ENCODE measurements at places on chromosomes 1 and 21.

- no peak for DNase-seq
Observed at GRCh38 chr1:21946836-21947587, 9.9 kb upstream of the HSPG2 start.

DNA sequence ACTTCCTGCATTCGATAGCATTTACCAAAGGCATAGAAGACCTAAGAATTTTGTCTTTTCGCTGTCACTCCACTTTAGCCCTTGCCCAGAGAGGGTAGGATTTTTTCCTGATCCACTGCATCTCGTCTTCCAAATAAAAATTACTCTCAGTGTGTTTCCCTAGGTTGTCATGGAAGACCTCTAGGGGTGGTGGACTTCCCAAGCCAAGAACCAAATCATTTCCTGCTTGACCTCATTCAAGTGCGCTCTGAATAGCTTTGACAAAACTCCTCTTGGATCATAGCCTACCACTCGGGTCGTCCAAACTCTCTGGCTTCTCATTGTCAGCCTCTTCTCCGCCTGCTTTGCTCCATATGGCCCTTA lies 431 bp upstream of the C1orf52 start:
- DNase-seq = peak; percentile 36

DNA sequence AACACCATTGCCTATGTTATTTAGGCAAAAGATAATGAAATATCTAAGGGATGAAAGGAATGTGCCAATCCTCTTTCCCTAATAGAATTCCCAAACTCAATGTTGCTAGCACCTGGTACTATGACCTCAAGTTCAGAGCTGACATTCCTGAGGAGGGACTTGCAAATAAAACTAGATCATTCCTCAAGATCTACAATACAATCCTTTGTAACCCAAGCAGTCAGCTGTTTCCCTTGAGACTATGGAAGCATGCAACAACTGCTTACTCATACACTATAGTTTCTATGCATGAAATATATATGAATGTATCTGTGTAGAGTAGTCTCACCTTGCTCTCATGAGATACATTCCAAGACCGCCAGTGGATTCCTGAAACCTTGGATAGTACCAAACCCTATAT lies 65.0 kb downstream of the ABL2 start:
- peak; percentile 82 for DNase-seq

- DNase-seq = no peak
Observed at GRCh38 chr21:26112127-26112742, 58.3 kb downstream of the APP start.

- no peak for DNase-seq
Observed at GRCh38 chr1:181413195-181413815, 70.0 kb upstream of the CACNA1E start.

DNA sequence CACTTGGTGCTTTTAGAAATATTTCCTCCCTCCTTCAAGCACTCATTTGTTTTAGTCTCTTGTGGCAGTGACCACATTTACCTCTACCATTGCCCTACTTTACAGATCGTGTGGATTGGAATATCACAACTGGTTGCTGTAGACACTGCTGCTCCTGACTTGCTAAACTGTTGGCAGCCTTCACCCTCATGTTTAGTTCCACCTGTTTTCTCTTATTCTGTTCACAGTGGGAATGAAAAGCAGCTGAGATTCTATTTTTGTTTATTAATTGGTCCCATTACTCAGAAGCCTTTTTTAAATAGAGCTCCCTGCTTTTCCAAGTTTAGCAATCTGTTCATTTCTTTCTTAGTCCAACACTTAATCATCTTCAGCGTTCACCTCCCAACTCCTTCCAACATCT lies 308.9 kb downstream of the RWDD3 start:
- DNase-seq = no peak

DNA sequence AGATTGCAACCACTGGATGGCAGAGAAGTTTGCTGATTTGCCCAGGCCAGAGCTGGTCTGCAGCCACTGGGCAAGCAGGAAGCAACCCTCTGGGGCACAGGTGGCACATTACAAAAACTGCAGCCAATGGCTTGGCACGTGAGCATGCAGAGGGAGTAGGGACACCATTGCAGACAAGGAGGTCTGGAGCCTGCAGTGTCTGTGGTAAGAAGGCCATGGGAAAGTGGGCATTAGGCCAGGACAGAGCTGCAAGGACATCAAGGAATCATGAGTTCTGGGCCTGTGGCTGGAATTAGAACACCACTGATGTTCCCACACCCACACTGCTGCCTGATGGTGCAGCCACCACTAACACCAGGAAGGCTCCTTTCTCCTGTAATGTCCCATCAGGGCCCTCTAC lies 113.0 kb downstream of the TSEN15 start:
- no peak for DNase-seq

DNA sequence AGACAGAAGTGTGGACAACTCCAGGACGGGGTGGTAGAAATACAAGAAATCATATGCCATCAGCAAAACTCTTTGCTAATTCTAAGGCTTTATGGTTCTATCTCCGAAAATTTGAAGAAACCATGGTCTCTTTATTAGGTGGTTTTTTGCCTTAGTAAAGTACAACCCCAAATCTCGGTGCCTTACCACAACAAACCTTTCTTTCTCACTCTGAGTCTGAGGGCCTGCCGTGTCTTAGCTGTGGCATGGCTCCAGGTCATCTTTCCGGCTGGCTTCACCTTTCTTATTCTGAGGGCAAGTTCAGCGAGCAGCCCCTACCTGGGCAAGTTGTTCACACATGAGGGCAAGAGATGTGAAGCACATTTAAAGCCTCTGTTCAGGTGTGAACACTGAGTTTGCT lies 280.6 kb downstream of the TTLL7 start:
- no peak for DNase-seq

GRCh38 chr1:246579818-246580217 lies 13.6 kb downstream of the CNST start:
- no peak for DNase-seq

DNA sequence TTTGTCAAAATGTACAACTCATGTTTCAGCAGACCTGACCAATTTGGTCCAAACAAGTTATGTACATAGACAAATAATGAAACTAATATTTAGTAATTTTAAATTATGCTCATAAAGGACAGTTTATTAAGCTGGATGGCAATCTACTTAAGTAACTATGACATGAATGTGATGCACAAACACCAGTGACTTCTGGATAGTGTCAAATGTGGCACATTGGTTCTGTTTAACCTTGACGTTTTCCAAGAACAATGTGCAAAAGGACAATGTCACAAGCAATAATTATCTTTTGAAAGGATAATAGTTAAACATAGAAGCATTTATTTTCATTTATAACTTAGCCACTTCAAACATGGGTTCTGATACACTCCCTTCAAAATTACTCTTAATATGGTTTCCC lies 80.0 kb downstream of the TRIM33 start:
- no peak for DNase-seq

- no peak for DNase-seq
Observed at GRCh38 chr1:167984886-167985489, 48.1 kb upstream of the MPC2 start.

GRCh38 chr1:206112600-206113301 lies 4.4 kb downstream of the AVPR1B start:
- no peak for DNase-seq

DNA sequence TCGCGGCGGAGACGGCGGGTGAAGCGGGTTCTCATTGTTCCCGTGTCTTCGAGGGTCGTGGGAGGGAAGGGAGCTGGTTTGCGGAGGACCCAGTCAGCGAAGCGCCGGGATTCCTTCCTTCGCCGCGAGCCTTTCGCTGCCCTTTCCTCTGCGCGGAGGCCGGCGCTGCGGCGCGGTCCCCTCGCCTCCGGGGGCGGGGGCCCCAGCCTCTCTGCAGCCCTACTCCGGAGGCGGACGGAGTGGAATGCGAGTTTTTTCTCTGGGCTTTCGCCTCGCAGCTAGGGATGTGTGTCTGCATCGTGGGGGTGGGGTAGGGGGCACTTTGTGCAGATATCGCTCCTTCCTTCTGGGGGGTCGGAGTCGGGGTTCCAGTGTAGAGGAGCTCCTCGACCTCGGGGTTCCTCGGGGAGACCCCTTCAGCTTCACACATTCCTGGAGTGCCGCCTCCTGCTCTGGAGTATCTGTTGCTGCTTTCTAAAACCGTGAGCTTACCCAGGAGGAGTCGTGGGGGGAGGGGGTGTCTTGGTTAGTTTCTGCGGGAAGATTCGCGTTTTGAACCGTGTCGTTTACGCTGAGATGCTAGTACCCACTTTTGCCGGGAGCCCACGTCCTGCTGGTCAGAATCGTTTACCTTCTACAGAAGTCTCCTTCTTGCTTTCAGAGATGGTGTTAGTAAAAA lies 595 bp downstream of the RNF2 start:
- no peak for DNase-seq

GRCh38 chr1:2199042-2199810 lies 4.7 kb upstream of the FAAP20 start:
- peak; percentile 63 for DNase-seq

DNA sequence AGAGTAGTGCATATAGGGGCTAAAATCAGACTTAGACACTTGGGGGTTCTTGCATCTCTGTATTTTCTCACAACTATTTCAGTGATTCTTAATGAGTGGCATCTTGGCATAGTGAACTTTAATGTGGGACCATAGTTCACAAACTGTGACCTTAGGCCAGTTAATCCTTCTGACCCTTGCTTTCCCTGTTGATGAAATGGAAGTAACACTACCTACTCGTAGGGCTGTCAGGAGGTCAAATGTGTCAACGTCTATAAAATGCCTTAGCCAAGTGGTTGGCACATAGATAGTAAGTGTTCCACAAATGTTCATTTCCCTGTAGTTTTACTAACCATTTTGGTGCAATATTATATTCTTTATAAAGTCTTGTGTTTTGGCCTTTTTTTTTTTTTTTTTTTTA lies 49.4 kb downstream of the DYRK1A start:
- no peak for DNase-seq

DNA sequence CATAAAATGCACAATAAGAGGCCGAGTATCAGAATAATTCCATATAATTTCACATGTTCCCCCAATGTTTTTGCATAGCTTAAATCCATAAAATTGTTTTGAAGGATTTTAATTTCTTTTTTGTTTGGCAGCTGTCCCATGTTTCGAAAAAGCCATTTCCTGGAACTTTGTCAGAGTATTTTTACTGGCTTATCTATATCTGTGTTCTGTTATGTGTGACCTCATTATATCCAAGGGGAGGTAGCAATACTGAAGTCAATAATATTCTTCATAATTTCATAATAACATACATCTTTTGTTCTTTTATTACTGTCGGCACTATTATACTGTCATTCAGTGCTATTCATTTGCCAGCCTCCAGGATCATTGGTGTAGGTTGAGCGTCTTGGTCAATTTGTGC lies 9.4 kb upstream of the BACH1 start:
- no peak for DNase-seq

- no peak for DNase-seq
Observed at GRCh38 chr21:33301632-33302002, 23.2 kb upstream of the IFNAR1 start.

DNA sequence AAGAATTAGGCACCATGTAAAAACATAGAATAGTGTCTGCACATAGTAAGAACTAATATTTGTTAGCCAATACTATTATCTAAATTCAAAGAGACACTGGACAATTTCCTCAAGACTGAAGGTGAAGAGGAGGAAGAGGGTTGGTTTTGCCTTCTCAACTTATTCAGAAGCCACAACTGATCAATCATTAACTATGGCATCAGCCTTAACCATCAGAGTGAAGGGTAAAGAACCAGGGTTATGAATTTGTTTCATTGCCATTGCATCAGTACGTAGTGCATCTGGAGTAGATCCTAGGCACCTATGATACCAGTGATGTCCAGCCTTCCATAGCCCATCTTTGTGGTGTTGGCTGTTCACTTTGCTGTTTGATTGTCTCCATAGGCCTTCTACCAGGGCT lies 421.7 kb upstream of the DEPDC1 start:
- no peak for DNase-seq

DNA sequence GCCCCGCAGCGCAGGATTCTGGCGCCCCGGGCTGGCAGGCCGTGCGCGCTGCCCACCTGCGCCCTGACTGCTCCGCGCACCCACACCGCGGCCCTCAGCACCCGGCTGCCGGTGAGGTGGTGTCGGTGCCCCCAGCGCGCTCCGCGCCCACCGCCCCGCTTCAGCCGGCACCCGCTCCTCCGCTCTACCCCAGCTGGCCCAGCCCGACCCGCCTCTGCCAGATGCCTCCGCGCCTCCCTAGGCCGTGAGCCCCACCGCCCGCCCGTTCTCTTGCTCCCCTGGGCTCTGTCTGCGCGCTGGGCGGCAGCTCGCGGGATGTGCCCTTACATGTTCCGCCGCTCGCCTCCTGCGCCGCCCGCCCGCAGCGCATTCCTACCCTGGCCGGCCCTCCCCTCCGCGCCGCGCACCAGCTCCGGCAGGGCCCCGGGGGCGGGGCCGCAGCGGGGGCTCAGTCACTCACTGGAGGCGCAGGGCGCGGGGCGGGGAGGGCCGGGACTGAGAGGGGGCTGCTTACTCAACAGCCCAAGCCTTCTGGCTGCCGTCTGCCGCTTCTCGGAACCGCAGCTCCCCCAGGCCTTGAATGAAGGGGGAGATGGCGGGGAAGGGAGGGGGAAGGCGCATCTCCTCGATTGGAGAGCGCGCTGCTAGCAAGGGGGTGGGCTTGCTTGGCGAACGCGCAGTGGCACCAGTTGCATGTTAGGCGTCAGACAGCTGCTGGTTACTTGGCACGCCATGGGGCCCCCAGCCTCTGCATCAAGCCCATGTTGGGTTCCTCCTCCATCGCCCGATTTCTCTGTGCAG lies at the start of gene PHLDA3:
TSS of gene PHLDA3 (minus strand) at position 345 of the 801 bp plus-strand sequence. CDS start 402 bp downstream, outside the sequence.
- peak; percentile 93 for DNase-seq

DNA sequence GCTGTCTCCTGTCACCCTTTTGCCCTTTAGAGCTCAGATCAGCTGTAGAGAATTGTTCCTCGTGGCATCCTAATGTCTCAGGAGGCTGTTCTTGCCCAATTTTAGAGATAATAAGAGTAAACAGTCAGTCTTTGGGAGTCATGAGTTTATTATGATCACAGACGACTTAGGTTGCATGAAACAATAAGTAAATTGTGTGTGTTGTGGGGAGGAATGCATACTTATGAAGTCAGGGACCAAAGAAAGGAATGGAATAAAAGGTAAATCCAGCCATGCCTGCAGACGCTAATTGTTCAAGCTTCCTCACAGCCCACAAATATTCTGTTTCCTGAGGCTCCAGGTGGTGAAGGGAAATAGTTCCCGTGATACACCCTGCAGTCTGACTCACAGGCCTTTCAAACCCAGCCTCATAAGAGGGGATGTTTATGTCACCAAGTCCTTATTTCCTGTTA lies 897 bp downstream of the EPHX4 start:
- no peak for DNase-seq

- no peak for DNase-seq
Observed at GRCh38 chr1:171140401-171140800, 44.7 kb upstream of the FMO2 start.

- no peak for DNase-seq
Observed at GRCh38 chr1:67190942-67191341, 24.7 kb downstream of the IL23R start.

- DNase-seq = no peak
Observed at GRCh38 chr1:240338837-240339236, 247.2 kb downstream of the FMN2 start.

- DNase-seq = no peak
Observed at GRCh38 chr1:10691740-10692125, 104.7 kb downstream of the CASZ1 start.

DNA sequence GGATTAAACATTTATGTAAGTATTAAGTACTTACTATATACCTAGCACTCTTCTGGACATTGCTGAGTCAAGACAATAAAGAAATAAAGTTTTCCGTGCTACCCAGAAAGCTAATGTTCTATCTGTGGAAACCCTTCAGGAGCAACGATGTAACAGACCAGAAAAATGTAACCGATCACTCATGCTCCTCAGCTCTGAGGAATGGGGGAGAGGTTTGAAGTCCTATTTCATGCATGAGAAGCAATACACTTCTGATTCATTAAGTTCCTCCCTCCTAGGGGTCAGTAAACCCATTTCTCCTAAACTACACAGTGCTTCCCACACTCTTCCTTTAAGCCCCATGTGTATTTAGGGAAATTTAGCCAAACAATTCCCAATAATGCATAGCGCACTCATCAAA lies 25.6 kb upstream of the KAZN start:
- DNase-seq = no peak
